ENCODE measurements at places on chromosomes 13 and 19.

DNA sequence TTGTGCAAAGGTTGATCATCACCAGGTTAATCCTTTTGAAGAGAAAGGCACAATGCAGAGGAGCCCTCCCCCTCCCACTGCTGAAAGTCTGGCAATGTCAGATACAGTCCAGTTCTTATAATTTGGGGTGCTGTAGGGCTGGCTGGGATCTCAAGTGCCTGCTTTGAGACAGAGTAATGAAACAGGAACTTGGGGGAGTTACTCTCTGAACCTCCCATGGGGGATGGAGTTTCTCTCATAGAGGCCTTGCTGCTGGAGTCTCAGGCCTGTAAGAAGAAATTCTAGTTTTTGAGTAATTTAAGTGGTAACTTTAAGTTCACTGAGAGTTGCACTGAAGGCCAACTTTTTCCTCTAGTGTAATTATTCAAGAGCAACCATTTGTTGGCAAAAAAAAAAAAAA, 410.5 kb downstream of the KCNRG start:
- DNase-seq: no peak

DNA sequence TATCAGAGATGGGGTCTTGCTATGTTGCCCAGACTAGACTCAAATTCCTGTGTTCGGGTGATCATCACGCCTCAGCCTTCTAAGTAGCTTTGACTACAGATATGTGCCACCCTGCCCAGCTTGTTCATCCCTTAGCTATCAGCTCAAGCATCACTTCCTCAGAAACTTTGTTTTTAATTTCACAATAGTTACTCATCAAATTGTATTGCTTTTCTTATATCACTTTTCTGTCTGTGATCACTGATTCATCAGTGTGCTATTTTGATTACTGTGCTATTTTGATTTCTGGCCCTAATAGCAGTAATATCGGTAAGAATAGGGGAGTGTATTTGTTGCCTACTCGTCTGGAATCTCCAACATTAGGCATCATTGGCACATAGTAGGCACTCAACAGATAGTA, 878.6 kb upstream of the PCDH20 start:
- DNase-seq: no peak

DNA sequence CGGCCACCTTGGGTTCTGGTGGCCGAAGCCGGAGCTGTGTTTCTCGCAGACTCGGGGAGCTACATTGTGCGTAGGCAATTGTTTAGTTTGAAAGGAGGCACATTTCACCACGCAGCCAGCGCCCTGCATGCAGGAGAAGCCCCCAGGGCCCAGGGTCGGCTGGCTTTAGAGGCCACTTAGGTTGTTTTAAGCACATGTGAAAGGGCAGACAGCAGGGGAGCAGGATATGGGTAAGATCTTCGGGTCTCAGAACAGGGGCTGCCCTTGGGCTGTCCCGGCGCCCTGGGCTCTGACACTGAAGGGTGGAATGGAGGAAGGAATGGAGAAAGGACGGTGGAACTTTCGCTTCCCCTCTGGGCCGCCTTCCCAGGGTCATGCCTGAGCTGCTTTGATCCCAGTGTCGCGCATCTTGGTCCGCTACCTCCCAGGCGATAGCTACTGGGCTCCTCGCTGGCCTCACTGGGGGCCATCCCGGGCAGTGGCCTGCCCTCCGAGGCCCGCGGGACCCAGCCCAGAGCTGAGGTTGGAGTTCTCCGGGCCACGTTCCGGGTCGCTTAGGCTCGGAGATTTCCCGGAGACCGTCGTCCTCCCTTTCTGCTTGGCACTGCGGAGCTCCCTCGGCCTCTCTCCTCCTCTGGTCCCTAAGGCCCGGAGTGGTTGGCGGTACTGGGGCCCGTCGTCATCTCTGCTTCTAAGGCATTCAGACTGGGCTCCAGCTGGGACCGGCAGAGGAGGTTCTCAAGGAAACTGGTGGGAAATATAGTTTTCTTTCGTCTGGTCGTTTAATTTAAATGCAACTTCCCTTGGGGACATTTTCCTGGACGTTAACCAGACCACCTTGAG, 4.3 kb upstream of the POU4F1 start:
- no peak for DNase-seq

GRCh38 chr13:46006688-46007452, 45.7 kb downstream of the ZC3H13 start:
- no peak for DNase-seq

- DNase-seq: no peak
These were observed 193.3 kb downstream of the SLC7A1 start for GRCh38 chr13:29402166-29402636.

- no peak for DNase-seq
These were observed 12.6 kb downstream of the PEX11G start for GRCh38 chr19:7476241-7476640.

GRCh38 chr13:27595055-27595811, 25.1 kb downstream of the LNX2 start:
- no peak for DNase-seq

- DNase-seq: no peak
These were observed 91.9 kb upstream of the TEX29 start for GRCh38 chr13:111228262-111229144.

GRCh38 chr13:46195016-46195415, 13.0 kb upstream of the LCP1 start:
- no peak for DNase-seq

DNA sequence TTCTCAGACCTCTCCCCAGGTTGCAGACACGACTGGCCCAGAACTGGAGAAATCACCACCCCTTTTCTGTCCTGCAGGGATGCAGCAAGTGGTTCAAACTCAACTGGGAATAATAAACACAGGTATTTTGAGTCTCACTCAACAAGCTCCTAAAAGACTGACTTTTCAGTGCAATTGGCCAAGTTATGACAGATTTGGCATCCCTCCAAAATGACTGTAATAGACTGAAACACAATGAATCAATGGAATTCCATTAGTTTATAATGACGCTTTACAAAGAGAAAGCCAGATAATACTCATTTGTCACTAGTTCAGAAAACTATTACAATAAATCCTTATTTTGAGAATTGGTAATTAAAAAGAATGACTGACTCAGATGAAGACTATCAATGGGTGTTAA, 38.1 kb downstream of the MIPEP start:
- DNase-seq: no peak

GRCh38 chr19:30154410-30154809, 212.4 kb downstream of the URI1 start:
- DNase-seq: no peak

DNA sequence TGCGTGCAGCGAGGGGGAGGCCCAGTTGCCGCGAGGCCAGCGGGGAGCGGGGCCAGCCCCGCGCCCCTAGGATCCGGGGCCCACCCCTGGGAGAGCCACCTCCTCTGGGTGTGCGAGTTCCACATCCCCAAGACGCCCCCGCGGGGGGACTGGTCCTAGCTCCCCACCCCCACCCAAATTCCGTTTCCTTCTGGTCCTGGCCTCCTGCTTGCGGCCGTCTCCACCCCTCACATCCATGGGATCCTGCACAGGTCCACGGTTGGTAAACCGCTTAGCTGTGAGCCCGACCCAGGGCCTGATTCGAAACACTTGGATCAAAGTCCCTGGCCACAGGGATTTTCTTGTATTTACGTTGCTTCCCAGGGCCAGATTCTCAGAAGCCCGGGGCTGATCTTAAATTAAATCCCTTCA, 324 bp upstream of the FBXO17 start:
- DNase-seq: no peak

DNA sequence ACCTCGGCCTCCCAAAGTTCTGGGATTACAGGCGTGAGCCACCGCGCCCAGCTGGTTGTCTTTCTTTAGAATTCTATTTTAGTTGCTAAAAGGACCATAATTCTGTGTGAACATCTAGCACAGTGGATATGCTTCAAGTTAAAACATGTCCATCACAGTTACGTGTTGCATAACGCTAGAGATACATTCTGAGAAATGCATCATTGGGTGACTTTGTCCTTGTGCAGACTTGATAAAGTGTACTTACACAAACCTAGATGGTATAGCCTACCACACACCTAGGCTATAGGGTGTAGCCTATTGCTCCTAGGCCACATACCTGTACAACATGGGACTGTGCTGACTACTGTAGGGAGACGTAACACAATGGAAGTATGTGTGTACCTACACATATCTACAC, 35.4 kb downstream of the DOCK9 start:
- no peak for DNase-seq

- no peak for DNase-seq
These were observed 92.8 kb upstream of the FARP1 start for GRCh38 chr13:98050041-98050466.

DNA sequence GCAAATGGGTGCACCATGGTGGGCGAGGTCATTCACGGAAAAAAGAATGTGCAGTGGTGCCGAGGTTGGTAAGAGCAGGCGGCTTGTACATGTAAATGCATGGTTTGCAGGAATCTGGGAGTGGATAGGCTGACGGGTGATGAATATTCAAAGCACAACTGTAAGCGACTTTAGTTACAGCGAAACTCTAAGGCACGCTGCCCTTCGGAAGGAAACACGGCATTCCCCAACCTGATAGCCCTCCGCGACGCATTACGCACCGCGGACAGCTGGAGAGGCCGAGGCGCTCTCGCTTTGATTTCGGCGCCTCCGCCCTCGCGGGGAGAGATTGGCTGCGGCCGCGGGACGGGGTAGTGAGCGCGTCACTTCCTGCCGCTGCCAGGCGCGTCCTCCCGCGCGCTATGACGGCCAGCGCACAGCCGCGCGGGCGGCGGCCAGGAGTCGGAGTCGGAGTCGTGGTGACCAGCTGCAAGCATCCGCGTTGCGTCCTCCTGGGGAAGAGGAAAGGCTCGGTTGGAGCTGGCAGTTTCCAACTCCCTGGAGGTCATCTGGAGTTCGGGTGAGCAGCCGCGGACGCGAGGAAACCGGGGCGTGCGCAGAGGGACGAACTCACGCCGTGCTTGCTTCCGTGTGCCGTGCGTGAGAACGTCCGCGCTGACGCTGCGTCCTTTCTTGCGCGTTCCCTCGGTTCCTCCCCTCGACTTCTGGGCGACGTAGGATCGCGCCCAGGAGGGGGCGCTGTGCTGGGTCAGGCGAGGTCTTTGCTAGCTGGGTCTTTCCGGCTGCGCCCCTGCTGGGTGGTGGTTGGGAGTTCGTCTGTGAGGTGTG, at the start of gene NUDT15:
Gene NUDT15, plus strand, starts transcription at position 381 of the 828 bp plus-strand sequence. Its CDS starts 21 bp downstream, at position 402.
- DNase-seq: peak; percentile 88

- no peak for DNase-seq
These were observed 11.1 kb downstream of the TEX101 start for GRCh38 chr19:43425567-43426392.

GRCh38 chr19:43078311-43078710, 4.2 kb downstream of the PSG2 start:
- DNase-seq: no peak

DNA sequence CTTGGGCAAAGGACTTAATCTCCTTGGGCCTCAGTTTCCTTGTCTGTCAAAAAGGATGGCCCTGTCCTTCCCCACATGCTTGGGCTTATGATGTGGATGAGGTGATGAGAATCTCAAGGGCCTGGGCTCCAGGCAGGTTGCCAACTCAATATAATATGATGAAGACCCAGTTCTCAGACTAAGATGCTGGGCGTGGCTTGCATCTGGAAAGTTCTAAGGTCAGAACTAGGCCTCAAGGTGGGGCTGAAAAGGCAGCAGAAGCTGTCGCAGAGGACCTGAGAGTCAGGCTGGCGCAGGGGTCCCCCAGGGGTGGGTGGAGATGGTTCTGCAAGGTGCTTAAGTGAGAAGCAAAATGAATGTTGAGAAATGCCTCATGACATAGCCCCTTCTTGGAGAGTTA, 58.8 kb downstream of the RGCC start:
- DNase-seq: no peak

DNA sequence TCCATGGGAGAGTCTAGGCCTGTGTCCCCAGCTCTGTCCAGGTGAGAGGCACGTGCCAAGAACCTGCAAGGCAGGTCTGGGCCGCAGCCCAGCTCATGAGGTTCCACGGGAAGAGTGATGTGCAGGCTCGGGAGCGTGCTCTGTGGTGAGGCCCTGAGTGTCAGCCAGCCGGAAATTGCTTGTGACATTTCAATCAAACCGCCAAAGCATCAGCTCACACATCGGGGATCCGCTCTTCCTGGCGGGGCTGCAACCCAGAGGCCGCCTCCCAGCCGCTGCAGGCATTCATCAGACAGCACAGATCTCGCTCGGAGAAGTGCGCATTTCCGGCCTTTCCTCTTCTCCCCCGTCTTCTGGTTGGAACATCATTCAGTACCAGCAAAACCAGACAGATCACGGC, 109.3 kb downstream of the KDM4B start:
- no peak for DNase-seq

DNA sequence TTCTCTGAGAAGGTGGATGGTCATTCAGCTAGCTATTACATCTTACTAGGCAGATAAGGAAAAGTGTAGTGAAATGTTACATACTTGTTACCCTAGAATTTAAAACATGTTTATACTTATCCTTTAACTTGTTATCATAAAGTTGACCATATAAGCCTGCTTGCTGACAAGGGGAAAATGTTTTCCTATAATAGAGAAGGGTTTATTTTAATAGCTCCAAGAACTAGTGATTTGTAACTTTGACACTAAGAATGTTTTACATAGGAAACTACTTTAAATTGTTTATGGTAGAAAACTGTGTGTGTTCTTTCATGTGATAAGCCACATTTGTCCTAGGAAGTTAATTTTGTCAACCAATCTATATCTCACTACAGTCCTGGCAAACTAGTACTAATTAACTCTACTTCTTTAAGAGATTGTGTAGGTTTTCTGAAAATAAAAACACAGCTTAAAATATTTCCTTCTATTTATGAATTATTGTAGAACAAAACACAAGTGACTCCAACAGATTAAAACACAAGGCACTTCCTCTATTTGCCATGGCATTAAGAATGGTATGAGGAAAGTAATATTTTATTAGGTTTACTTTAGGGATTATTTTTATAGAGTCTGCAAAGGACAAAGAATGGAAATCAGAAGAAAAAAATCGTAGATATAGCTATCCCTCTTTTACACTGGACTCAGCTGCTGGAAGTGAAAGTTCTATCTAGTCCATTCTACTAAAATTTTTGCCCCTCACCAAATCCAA, 233.3 kb upstream of the NBEA start:
- DNase-seq: no peak

DNA sequence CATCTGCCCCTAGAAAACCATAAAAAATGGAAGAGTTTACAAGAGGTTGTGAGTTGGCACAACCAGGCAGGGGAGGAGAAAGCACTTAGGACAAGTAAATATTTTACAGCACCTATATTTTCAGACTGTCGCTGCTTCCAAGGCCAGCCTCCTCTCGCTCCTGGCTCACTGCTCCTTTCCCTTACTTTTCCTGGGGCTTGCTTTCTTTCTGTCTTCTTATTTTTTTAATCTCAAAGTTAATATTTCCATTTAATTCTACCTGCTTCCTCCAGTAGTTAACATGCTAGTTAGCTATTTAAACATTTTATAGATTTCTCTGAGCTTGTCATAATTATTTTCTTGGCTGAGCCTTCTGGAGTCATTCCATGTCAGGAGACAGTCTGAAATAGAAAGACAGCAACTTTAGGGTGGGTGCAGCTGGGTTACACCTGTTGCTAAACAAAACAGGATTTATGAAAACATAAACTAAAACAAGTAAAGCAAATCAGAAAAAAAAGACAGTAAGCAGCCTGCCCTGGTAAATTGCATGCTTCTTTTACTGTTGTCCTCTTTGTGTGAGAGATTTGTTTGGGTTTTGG, 330.1 kb downstream of the DLEU7 start:
- DNase-seq: no peak

GRCh38 chr13:51668580-51669195, 84.4 kb downstream of the WDFY2 start:
- DNase-seq: no peak

- no peak for DNase-seq
These were observed 17.3 kb upstream of the CLDN10 start for GRCh38 chr13:95535243-95535642.

Data from stimulated activated CD4-positive, alpha-beta T cell treated with anti-CD3 and anti-CD28 coated beads, TNF-alpha, amount 100 ng/mL, for 24 hours (primary cell).